ENCODE measurements at places on chromosomes 16 and 17. TPM values are rescaled to one million over a fixed set of nuclear protein-coding genes. Genes with fewer than 3 reads are reported as not detected.

- DNase-seq = no peak
Measured at GRCh38 chr17:13154398-13154797, 136.6 kb upstream of the ELAC2 start.

DNA sequence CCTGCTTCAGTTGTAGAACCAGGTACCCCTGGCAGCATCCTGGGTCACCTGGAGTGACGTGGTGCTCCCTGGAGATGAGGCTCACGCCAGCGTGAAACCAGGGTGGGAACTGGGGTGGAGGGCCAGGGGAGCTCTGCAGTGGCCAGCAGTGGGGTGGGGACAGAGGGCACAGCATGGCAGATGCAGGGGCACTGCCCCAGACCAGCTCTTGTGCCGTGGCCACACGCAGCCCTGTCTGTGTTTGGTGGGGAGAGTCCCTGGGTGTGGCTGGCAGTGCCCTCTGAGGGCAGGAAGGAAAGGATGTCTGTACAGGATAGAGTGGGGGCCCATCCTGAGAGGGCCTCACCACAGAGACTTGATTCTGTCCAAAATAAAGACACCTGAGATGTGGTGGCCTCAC is 24.5 kb downstream of the ZNF750 start:
- DNase-seq = no peak

DNA sequence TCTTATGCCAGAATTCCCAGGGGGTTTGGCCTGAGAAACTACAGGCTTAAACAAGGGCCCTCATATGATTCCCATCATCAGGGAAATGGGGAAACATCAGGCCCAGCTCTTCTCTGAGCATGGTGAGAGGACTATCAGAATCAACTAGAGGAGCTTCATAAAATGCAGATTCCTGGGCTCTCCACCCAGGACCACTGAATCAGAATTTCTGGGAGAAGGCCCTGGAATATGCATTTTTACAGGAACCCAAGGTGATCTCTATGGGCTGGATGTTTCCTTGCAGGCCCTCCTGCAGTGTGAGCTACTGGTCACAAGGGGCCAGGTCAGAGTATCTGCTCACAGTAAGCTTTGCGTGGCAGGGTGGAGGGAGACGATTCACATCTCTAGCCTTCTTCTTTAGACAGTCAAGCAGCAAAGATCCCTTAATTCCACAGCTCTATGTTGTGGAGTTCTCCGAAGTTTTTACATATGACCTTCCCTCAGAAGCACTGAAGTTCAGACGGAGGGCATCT is 38.8 kb upstream of the HOXB13 start:
- DNase-seq = no peak

DNA sequence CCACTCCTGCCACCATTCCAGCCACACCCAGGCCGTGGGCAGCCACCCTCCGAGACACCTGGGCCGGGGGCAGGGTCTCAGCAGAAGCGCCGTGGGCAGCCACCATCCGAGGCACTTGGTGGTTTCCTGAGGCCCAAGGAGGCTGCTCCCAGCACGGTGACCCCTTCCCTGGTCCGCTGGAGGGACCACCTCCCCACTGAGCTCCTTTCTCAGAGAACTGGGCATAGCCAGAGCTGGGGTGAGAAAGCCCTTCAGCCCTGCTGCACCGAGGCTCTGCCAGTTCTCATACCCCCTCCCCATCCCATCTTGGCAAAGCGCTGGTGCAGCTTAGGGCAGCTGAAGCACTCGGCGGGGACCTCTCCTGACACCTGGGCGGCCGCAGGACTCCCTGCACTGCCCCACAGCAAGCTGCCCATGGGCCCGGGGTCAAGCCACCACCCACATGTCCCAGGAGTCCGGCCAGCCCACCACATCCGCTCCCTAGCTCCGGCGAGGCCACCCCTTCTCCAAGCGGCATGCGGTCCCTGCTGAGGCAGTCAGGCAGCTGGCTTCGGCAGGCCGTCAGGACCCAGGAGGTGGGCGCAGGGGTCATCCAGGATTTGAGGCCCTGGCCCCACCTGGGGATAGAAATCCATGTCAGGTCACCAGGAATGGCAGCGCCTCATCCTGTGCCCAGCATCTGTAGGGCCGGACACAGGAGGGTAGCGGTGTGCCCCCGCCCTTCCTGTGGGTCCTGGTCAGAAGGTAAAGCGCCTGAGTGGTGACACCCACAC is 1.3 kb upstream of the CYBA start:
- no peak for DNase-seq

Gene CCL23
- not detected for total RNA-seq

All from kidney epithelial cell (primary cell).